Hypothalamus (tissue), 51 donors: ENCODE measurements at places on chromosomes 2 and 18.

DNA sequence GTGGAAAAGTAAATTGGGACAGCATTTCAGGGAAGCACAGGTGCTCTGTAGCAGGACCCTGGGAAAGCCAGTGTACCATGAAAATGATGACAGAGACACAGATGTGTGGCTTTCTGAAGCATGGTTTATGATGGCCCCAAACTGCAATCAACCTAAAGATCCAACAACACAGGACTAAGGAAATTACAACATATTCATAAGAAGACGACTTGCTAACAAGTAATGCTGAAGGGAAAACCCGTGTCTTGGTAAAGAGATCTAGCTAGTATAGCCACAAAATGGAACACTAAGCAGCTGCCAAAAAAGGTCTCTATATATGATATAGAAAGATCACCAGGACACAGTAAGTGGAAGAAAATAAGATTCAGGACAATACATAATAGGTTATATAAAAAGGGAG, 53.2 kb downstream of the UXS1 start:
- DNase-seq = no peak

GRCh38 chr2:58769111-58769863, 528.2 kb upstream of the FANCL start:
- DNase-seq = no peak

DNA sequence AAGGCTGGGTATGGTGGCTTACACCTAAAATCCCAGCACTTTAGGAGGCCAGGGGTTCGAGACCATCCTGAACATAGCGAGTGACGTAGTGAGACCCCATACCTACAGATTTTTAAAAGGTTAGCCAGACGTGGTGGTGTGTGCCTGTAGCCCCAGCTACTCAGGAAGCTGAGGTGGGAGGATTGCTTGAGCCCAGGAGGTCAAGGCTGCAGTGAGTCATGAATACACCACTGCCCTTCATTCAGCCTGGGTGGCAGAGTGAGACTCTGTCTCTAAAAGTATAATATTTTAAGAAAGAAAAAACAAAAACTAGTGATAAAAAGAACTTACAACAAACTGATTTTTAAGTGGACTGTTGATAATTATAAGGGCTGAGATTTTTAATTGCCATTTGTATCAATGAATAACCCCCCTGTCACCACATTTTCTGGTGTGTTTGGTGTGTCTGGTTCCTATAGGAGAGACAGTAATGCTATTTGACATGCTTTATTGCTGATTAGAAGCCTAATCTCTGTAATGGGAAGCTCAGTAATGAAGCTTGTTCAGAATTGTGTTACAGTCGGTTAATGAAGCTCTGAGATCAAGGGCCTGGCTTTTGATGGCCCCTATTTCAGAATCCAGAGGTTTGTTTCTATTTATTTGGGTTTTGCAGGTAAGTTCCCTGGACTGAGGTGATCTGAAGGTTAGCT, 147.0 kb downstream of the NEDD4L start:
- no peak for DNase-seq

DNA sequence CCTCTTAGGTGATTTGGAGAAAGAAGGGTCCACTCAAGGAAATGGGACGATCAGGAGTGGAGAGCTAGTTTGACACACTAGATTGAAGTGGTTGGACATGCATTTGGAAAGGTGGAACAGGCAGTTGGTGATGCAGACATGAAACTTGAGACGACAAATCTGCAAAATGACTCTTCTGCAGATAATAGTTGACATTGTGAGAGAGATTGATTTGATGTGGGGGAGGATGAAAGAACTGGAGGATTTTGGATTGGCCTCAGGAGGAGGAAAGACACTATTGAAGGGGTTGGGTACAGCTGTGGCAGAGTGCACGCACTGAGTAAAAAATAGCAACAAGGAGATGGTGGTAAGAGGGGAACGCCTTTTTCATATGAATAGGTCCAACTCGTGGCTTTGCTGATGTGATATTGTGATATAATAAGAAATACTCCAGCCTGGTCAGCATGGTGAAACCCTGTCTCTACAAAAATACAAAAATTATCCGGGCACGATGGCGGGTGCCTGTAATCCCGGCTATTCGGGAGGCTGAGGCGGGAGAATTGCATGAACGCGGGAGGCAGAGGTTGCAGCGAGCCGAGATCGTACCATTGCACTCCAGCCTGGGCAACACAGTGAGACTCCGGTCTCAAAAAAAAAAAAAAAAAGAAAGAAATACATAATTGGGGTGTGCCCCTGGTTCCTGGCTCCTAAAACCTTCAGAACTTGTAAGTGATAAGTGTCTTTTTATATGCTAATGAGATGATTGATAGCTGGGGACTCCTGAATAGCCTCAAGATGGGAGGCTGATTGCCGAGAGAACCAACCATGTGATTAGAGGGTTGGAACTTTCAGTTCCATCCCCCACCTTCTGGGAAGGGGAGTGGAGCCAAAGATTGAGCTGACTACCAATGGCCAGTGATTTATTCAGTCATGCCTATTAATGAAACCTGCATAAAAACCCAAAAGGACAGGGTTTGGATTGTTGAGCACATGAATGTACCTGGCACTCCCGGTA, 9.7 kb downstream of the TTLL4 start:
- DNase-seq = no peak

GRCh38 chr18:44793194-44793593, 112.5 kb downstream of the SETBP1 start:
- DNase-seq = no peak

GRCh38 chr2:176145085-176145969, 6.0 kb upstream of the HOXD4 start:
- DNase-seq = no peak

GRCh38 chr18:14025306-14025940, 106.8 kb downstream of the ZNF519 start:
- no peak for DNase-seq

GRCh38 chr2:74957886-74958273, 563 bp upstream of the POLE4 start:
- no peak for DNase-seq

DNA sequence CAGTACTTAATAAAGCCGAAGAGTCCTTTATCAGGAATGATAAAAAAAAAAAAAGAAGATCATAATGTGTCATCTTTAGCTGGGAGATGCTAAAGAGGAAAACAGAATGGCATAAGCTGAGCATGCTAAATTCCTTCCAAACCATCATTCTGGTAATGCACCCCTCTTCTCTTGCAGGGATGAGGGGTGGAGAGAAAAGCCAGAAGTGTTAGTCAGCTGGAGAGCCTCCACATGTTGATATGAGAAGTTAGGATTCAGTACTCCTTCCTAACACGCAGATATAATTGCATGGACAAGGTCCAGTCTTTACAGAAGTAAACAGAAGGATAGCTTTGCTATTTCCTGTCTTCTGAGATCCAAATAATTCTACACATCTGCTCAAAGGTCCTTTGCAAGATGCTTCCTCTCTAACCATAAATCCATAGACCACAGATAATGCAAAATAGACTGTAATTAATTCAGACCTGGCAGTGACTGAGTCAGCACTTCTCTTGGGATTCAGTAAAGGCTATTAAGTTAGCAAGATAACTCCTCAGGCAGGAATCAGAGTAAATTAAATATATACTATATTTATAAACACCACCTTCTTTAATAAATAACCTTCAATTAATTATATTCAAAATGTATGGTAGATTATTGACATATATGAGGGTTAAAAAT, 930.0 kb upstream of the KLHL29 start:
- no peak for DNase-seq

DNA sequence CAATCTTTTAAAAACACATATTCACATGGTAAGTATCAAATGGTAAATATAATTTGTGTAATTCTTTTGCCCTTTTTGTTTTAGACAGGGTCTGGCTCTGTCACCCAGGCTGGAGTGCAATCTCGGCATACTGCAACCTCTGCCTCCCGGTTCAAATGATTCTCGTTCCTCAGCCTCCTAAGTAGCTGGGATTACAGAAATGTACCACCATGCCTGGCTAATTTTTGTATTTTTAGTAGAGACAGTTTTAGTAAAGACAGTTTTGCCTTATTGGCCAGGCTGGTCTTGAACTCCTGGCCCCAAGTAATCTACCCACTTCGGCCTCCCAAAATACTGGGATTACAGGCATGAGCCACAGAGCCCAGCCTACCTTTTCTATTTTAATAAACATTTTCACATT, 182.2 kb downstream of the MYCN start:
- DNase-seq = no peak

GRCh38 chr2:45496869-45497268, 114.2 kb downstream of the SRBD1 start:
- no peak for DNase-seq

DNA sequence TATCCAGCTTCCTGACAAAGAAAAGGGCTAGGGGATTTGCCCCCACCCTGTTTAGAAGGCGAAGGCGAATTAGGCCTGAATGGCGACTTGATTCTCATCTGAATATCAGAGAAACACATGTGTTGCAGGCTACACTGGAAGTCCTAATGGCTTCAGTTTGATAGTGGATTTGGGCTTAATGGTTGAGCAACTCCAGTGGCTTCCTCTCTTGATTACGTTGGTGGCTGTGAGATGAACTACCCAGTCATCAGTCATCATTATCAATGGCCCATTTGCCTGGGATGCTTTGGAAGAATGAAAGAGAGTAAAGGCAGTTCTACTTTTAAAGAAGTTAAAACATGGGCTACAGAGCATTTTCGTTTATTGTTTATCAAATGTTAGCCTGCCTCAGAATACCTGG, 60.9 kb upstream of the IL1R1 start:
- DNase-seq = no peak

GRCh38 chr2:72325592-72326422, 178.1 kb upstream of the CYP26B1 start:
- DNase-seq = no peak

DNA sequence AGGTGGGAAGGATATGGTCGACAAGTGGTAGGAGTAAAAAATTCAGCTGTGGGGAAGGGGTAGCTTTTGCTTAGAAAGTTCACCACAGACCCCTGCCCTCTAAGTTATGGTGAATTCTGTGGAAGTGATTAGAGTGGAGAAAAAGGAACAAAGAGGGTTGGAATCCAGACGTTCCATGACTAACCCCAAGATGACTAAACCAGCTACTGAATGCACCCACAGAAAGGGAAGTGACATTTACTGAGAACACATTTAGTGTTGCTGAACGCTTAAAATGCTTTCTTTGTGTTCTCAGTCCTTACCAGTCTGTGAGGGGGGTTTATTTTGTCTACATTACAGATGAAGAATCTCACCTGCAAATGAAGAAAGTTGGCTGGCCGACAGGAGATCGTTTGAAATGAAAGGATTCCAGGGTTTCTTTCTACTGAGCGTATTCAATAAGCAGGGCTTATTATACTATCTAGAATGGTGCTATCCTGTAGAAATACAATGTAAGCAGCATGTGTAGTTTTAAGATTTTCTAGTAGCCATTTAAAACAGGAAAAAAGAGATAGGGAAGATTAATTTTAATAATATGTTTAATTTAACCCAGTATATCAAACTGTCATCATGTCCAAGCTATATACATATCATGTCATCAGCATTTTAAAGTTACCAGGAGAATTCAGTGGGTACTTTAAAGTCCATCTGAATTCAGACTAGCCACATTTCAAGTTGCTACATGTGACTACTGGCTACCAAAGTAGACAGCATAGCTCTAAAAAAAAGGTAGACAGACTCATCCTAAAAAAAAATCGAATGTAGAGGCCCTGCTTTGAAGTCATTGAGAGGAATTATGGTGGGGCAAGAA, 60.1 kb downstream of the LIMS1 start:
- no peak for DNase-seq
